HAP-1 (cell line): ENCODE measurements at places on chromosomes 1 and 21.

- DNase-seq = peak; percentile 26
Measured at GRCh38 chr1:9439074-9439761, 100.0 kb upstream of the SLC25A33 start.

GRCh38 chr1:186102547-186103148 is 272.4 kb downstream of the TPR start:
- DNase-seq = no peak

GRCh38 chr1:166258017-166258416 is 91.2 kb upstream of the FAM78B start:
- DNase-seq = no peak

GRCh38 chr1:104466068-104466467 is 716.4 kb downstream of the AMY1C start:
- DNase-seq = no peak

DNA sequence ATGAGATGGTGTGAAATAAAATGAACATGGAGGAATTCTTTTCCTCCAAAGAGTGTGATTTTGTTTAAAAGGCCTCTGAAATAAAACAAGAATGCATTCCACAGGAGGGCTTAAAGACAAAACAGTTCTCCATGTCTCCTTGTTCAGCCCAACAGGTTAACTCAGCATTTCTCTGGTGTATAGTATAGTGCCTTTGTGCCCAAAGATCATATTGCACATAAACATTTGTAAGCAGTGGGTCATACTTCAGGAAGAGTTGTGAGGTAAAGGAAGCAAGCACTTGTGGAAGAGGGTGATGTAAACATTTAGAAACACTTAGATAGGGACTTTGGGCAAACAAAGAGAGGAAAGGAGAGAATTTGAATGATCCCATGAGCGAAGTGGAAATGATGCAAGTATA is 433.9 kb downstream of the SIPA1L2 start:
- no peak for DNase-seq

- DNase-seq = no peak
Measured at GRCh38 chr1:62712336-62713243, 24.4 kb upstream of the DOCK7 start.

- DNase-seq = no peak
Measured at GRCh38 chr21:38670861-38671260, 134.9 kb upstream of the ETS2 start.

DNA sequence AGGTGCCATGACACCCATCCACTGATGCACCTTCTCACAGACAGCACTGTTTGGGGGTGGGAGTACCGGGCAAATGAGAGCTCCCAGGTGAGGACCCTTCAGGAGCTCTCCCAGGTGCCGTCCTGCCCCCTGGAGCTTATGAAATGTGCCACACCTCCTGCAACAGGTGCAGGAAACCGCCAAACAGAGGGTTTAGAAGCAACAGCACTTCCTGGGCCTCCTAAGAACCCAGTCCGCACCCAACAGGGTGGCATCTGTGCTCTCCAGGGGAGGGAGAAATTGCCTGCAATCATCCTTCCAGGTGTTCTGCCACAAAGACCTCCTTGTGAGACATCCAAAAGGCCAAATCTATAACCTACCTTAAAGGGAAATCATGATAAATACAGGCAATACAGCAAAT is 87.7 kb upstream of the ATP1B1 start:
- no peak for DNase-seq

DNA sequence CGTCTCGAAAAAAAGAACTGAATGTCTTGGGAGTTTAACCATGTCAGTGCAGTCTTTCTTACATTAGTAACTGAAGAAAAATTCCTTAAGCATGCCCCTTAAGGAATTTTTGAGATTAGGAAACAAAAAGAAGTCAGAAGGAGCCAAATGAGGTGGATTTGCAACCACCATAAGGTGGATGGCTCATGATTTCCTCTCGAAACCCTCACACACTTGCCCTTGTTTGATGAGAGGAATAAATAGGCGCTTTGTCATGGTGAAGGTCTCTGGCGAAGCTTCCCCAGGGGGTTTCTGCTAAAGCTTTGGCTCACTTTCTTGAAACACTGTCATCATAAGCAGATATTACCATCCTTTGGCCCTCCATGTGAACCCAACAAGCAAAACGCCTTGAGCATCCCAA is 68.2 kb downstream of the POFUT2 start:
- DNase-seq = no peak

DNA sequence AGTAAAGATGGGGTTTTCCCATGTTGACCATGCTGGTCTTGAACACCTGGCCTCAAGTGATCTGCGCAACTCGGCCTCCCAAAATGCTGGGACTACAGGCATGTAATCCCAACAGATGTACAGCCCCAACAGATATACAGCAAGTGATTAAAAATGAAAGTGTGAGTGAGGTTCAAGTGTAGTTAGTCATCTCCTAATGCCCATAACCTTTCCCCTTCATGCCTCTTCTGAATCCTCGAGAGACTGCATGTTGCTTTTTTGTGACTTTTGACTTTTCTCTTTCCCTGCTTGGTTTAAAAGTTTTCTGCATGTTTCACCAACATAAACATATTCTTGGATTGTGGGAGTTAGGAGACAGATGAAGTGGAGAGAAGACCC is 31.2 kb downstream of the KCNK2 start:
- DNase-seq = no peak

DNA sequence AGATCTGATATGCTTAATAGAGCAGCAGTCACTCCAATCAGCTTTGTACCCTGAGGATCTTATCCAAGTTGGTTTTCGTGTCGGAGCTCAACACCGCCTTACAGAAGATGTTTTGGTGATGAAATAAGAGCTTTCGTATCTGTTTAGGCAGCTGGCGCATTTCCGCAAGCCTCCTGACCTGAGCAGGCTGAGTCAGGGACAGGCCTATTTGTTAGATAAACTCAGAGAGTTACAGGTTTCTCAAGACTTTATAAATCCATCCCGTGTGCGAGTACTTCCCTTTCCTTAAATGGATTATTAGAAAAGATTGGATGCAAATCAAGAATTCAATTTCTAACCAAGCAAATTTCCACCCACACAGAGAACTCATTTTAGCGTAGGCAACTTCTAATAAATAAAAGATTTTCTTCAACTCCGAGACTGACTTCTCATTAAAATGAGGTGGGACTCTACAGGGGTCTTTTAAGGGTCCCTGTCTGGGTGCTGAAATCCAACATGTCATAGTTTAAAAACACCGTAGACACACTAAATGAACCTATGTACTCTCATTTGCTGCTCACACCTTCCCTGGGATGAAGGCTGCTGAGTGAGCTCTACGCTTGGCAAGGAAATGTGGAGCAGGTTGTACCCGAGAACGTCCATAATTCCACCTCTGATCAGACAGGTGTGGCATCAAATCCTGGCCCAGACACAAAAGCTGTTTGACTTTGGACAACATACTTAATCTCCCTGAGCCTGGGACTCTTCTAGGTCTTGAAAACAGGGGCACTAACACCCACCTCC is 106.9 kb upstream of the F3 start:
- no peak for DNase-seq

- no peak for DNase-seq
Measured at GRCh38 chr21:46255166-46255565, 26.6 kb upstream of the LSS start.

DNA sequence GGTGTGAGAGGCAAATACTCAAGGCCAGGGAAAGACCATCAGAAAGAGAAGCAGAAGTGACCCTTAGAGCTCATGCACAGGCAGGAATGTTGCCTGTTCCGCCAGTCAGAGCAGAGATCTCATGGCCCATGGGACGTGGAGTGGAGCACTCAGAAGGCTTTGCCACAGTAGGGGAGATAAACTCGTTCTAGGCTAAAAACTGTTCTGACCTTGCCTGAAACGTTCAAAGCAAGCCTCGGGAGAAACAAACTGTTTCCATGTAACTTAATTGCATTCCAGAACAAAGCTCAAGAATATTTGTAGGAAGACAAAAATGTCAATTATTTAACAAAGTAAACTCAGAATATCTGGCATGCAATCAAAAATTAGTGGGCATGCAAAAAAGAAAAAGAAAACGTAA is 20.7 kb upstream of the SLC19A1 start:
- no peak for DNase-seq

DNA sequence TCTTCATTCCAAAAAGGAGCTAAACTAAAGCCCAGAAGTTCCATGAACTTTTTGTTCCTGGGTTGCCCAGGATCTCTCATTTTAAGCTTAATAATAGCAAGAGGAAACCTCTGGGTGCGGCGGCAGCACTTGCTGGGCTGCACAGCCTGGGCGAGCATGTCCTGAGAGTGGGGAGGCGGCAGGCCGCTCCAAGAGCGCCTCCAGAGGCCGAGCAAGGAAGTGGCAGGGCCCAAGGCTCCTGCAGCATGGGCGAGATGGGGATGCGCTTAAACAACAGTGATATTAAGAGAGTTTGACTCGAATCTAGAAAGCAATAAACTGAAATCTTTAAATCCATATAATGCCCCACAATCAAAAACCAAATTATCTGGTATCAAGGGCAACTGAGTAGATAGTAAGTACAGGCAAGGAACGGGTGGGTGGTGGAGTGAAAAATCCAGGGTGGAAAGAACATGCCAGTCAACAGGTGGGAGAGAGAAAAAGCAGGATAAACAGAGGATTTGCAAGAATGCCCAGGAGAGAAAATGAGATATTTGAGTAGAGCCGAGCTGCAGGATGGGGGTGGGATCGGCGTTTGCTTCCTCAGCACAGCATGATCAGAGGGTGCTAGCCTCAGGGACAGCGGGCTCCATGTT is 14.1 kb upstream of the TNR start:
- DNase-seq = peak; percentile 77

- DNase-seq = no peak
Measured at GRCh38 chr1:202007805-202008489, 2.4 kb upstream of the ELF3 start.

GRCh38 chr1:1198423-1199140 is 7.8 kb downstream of the TNFRSF18 start:
- DNase-seq = no peak

- no peak for DNase-seq
Measured at GRCh38 chr1:50148142-50148923, 39.6 kb downstream of the ELAVL4 start.

DNA sequence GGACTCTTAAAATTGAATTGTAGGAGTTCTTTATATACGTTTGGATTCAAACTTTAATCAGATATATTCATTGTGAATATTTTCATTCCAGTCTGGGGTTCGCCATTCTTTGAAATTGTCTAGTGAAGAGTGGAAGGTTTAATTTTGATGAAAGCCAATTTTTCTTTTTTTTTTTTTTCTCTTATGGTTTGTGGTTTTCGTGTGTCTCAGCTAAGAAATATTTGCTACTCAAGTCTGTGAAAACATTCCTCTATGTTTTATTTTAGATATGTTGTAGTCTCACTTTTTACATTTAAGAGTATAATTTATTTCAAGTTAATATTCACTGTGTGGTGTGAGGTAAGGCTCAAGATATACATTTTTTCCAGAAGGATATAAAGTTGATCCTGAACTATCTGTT is 220.5 kb downstream of the KCNT2 start:
- no peak for DNase-seq

- no peak for DNase-seq
Measured at GRCh38 chr1:230292689-230293389, 133.3 kb downstream of the PGBD5 start.

GRCh38 chr1:217620814-217621213 is 10.1 kb downstream of the GPATCH2 start:
- no peak for DNase-seq

DNA sequence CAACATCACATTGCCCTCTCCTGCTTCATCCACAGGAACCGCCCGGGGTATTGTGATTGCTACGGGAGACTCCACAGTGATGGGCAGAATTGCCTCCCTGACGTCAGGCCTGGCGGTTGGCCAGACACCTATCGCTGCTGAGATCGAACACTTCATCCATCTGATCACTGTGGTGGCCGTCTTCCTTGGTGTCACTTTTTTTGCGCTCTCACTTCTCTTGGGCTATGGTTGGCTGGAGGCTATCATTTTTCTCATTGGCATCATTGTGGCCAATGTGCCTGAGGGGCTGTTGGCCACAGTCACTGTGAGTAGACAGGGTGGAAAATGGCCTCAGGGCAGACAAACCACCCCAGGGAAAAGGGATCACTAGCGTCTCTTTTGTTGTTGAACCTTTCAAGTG is 12.7 kb downstream of the ATP1A4 start:
- DNase-seq = peak; percentile 18

DNA sequence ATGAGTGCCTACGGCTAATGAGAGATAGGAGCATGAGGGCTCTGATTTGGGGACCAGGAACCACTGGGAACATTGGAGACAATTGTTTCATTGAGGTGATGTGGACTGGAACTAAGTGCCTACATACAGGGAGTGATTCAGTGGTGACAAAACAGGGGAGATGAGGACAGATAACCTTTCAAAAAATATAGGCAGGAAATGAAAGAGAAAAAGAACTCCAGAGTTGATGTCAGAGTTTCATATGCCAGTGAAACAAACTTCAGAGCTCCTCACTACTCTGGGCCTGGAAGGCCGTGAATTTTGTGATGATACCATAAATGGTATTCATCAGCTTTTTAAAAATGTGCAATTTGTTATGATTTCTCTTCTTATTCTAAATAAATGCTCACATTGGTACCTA is 39.3 kb downstream of the FASLG start:
- no peak for DNase-seq

DNA sequence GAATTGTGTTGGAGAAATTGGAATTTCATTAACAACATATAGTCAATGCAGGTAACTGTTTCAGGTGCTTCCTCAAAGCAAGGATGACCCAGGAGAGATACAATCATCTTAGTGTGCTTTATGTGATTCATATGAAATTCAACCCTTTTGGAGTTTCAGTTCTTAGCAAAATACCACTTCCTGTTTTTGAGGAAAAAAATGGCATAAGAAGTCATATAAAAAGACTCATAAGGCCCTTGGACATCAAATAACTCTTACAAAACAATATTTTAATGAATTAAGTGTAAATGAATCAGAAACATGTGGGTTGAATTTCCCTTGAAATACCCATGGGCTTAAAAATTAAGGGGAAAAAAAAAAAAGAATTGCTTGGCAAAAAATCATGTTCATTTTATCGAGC is 926.6 kb downstream of the LTN1 start:
- no peak for DNase-seq

GRCh38 chr1:234732671-234733390 is 122.9 kb upstream of the IRF2BP2 start:
- no peak for DNase-seq

DNA sequence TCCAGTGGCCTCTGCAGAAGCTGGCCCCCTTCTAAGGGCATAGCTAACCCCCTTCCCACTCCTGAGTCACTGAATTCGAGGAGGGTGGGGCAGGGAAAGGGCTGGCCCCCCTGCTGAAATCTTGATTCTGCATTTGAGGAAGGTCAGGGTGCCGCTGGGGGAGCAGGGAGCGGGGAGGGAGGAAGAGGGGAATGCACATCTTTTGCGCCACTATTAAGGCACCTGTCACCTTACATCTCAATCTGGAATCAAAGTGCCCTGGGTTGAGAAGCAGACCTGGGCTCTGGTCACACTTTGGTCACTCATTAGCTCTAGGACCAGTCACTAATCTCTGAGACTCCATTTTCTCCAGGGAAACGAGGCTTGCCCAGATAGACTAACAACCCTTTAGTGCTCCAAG is 62.0 kb downstream of the TOR1AIP2 start:
- DNase-seq = no peak

- no peak for DNase-seq
Measured at GRCh38 chr1:241972703-241973369, 15.3 kb downstream of the BECN2 start.

GRCh38 chr1:244953901-244954300 is 89.6 kb upstream of the HNRNPU start:
- DNase-seq = no peak

GRCh38 chr21:39184050-39184980 is 1.1 kb upstream of the PSMG1 start:
- DNase-seq = no peak
